ENCODE measurements at places on chromosomes 12 and 14. TPM values are rescaled to one million over a fixed set of nuclear protein-coding genes. Genes with fewer than 3 reads are reported as not detected.

KRT78 gene
- not detected for total RNA-seq

FOXN4 gene
- total RNA-seq, result not detected

INHBE gene
- not detected for total RNA-seq

TEAD4 gene
- total RNA-seq, result 13.4 TPM

HCAR1 gene
- 0.08 TPM for total RNA-seq

CLEC2B gene
- total RNA-seq, result 6.8 TPM

CLECL1 gene
- total RNA-seq, result 0.76 TPM

SLC2A14 gene
- total RNA-seq, result not detected

DEPDC4 gene
- total RNA-seq, result 0.81 TPM

RD3L gene
- 25.1 TPM for total RNA-seq

KRT83 gene
- total RNA-seq, result not detected

ENDOU gene
- total RNA-seq, result not detected

CATSPERB gene
- total RNA-seq, result 2.4 TPM

SERPINA12 gene
- total RNA-seq, result not detected

IL31 gene
- not detected for total RNA-seq

KRT8 gene
- total RNA-seq, result 117 TPM

DNA sequence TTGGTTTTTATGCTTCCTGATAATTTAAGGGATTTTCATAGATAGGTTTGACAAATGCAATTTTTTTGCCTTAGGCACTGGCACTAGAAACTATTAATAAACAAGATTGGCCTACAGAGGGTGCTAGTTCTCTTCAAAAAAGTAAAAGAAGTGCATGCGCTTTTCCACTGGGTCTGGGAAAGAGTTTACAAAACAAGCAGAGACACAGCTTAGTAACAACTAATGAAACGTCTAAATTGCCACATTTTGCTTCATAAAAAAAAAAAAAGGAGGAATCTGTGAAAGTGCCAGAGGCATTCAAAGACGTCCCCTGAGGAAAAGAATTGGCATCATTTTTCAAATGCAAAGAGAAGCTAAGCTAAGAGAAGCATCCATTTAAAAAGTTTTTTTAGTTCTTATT is 58.3 kb upstream of the EEA1 start:
- no peak for DNase-seq

DNA sequence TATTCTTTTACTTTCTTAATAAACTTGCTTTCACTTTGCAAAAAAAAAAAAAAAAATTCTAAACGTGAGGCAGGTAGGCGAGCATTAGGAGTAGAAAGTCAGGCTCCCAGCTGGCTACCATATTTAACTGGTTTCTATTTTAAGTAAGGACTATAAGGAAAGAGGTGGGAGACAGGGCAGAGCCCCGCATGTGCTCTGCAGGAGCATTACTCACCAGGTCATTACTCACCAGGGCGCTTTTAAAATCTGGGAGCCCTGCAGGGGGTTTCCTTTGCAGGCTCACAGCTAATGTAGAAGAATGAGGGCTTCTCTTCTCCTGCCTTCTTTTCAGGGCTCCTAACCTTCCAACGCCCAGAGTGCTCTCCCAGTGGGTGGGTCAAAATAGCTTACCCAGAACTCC is 14.0 kb upstream of the DPF3 start:
- no peak for DNase-seq

GRCh38 chr12:13443498-13443897 is 247.0 kb downstream of the EMP1 start:
- DNase-seq, result peak; percentile 76

GRCh38 chr12:18141048-18141982 is 51.3 kb upstream of the RERGL start:
- no peak for DNase-seq

DNA sequence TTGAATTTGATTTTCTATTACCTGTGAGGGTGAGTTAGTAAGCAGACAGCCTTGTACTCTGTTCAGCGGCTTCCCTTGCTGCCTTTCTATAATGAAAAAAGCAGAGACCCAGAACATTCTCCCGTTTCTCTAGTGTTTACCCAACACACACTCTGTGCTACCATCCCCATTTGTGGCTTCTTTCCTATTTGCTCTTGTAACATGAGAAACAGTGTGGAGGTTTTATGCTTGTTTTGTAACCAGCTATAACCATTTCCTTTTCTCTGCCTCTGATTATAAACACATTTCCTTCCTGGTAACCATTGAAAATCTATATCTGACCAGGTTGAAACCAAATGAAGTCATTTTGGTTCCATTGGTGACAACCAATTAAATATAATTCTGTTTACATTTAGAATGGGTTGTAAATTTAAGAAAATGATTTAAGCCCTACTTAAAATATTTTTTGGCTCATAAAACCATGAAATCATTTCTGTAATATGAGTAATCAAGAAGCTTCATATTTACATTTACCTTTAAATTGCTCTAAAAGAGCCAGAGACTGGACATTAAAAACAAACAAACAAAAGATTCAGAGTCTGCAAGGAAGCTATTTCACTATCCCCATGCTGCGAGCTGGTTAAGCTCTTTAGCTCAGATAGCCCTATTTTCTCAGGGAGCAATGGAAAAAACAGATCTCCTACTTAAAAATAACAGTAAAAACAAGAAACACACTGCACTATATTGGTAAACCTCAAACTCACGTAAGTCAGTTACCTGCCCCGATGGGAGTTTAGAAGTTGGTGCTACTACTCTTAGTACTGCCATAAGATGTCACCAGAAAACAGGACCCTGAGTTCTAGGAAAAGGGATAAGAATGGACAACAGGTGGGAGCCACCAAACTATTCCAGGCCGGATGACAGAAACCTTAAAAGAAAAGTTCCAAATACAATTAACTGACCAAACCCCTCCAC is 206.5 kb upstream of the EEA1 start:
- DNase-seq, result no peak

DNA sequence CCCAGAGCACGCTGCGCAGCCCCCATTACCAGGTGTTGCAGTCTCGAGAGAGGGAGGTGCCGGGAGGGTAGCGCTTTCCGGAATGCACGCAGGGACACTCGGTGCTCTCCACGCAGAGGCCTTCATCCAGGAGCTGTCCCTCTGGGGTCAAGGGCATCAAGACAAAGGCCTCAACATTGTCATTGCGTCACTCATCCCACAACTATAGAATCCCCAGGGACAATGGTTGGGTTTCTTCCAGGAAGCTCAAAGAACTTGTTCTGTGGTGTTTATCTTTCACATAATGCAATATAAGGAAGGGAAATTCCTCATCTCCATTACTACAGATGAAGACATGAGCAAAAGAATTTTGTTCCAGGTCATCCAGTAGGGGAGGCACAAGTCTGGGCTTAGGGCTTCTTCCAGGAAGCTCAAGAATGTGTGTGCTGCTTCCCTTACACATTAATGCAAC is 52.1 kb downstream of the VWF start:
- DNase-seq, result no peak

GRCh38 chr14:101235335-101236103 is 325.8 kb upstream of the DIO3 start:
- no peak for DNase-seq

DNA sequence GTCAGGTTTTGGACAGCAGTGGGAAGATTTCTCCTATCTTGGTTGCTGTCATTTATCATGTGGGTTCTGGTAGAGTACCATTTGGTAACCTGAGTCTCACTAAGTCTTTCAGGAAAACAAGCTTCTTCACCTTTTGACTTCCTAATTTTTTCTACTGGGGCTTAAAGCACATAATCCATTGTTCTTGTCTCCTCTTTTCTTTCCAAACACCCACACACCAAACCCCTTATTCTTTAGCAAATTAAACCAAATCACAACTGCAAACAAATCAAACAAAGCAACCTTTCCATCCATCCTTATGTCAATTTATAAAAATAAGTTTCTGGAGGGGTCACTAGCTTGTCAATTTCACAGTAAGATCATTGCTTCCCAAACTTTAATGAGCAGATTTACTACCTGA is 84.1 kb downstream of the ATP23 start:
- no peak for DNase-seq

DNA sequence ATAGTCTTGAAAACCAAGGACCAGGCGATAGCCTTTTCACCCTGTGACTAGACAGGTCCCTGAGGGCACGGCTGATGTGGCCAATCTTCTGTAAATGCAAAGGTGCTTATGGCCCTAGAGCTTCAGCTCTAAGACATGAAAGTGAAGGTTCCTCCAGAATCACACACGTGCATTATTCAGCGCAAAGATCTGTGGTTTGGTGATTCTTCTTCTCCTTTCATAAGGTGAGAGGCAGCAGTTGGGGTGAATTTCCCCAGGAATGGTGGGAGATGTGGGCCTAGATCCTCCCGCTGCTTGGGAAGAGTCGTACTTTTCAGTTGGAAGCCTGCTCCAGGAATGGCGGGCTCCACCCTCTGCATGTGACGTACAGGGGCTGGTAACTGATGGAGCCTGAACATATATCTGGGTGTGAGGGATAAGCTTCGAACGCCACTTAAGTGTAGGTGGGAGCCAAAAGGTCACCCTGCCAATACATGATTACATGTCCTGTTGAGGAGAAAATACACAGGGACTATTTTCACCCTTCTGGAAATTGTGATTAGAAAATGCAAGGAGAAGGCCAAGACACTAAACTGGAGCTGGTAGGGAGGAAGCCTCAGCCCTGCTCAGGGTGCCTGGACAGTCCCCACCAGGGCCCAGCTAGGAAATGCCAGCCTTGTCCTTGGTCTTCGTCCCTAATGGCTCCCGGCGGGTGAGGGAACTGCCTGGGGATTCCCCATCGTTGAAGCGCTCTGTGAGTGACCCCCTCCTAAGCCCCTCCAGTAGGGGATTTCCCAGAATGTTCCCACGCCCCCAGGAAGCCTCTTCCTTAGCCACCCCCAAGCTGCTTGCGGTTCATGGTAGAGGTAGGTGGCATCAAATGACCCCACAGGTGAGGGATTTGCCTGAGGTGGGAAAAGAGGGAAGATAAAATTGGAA is 17.6 kb downstream of the BATF start:
- DNase-seq, result no peak

DNA sequence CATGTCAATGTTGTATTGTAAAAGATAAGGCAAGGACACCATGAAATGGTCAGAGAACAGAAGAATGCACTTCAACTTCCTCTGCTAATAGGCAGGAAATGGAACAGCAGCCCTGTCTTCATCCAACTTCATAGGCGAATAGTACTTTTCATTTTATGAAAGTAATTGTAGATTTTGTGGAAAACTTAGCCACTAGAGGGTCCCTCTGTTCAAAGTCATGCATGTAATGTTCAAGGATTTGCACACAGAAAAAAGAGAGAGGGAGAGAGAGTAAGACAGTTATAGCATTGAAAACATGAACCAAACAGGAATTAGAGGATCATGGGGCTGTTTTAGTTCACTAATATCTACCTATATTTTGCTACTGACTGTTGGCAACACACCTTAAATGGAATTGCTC is 172.2 kb downstream of the FLRT2 start:
- DNase-seq, result no peak

- no peak for DNase-seq
Measured at GRCh38 chr12:71840231-71840847, 780 bp downstream of the TBC1D15 start.

DNA sequence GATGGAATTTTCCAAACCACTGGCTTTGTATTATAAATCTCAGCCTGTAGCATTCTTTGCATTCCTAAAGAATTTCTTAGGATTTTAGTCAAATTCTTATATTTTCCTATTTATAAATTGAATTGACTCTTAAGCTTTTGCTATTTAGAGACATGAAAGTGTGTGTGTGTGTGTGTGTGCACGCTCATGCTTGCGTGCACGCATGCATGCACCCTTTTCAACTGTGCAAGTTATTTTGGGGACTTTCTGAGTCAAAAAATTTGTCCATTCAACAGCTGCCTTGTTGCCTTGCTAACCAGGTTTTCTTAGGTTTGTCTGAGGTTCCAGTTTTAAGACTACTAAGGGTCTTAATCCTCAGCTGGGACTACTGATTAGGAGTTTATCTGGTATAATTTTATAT is 42.6 kb downstream of the GPATCH2L start:
- no peak for DNase-seq

- DNase-seq, result no peak
Measured at GRCh38 chr12:52561880-52562449, 9.0 kb upstream of the KRT71 start.

DNA sequence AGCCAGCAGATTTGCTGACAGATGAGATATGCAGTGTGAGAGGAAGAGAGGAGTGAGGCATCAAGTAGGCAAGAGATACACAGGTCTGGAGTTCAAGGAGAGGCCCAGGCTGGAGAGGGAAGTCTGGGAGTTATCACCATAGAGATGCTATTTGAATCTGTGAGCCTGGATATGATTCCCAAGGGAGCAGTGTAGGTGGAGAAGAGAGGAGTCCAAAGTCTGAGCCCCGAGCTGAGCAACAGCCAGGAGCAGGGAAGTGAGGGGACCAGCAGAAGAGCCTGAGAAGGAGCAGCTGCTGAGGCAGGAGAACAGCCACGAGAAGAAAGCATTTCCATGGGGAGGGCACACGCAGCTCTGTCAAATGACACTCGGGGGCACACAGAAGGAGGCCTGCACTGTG is 20.2 kb upstream of the NXPH4 start:
- no peak for DNase-seq

GRCh38 chr12:53966385-53967133 is 6.4 kb upstream of the HOXC11 start:
- no peak for DNase-seq

DNA sequence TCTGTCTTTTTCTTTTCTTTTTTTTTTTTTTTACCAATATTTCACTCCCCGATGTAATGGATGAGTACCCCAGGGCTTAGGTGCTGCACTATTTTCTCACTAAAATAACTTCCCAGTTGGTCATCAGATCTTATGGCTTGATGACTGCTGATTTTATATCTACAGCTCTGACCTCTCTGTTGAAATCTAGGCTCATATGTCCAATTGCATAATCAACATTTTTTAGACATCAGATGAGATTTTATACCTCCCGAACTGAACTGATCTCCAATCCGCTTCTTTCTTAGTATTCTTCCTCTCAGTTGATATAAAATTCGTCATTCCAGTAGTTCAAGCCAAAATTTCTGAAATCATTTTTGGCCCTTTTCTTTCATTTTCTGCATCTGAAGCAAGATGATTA is 1236.5 kb downstream of the SLC16A7 start:
- DNase-seq, result no peak

- DNase-seq, result no peak
Measured at GRCh38 chr12:11958221-11959091, 112.3 kb upstream of the BCL2L14 start.

- no peak for DNase-seq
Measured at GRCh38 chr12:118575730-118576129, 199.4 kb downstream of the SUDS3 start.

GRCh38 chr12:125064492-125064891 is 743 bp upstream of the AACS start:
- no peak for DNase-seq

GRCh38 chr12:120847814-120848213 is 56.3 kb downstream of the SPPL3 start:
- DNase-seq, result no peak
